ENCODE measurements at places on chromosomes 3 and 15.
A peak's percentile ranks its signal among the peaks of the same experiment; 100 is the strongest.

DNA sequence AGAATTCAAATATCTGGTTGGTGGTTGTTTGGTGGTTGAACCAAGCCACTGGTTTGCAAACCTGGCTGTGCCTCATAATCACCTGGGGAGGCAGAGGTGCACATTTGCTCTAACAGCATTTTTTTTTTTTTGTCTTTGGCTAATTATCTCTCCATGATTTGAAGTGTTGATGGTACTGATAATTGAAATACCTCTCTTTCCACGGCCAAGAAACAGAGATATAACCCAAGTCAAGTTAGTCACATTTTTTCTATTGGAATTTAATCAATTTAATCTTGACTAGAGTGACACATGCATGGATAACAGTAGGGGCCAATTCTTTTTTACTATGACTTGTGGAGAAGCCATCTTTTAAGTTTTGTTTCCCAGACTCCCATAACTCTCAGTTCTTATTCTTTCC is 37.5 kb upstream of the SUCLG2 start:
- DNase-seq = no peak

- no peak for DNase-seq
Observed at GRCh38 chr3:81920816-81921215, 159.4 kb upstream of the GBE1 start.

DNA sequence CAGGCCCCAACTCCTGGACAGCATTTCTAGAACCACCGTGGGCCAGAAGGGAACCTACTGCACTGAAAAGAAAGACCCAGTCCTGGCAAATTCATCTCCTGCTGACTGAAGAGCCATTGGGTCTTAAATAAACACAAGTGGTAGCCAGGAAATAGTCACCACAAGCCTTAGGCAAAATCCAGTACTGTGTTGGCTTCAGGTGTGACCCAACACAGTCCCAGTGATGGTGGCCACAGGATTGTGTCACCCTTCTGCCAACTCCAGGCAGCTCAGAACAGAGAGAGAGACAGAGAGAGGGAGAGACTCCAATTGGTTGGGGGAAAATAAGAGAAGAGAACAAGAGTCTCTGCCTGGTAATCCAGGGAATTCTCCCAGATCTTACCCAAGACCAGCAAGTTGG is 23.1 kb downstream of the NEDD4 start:
- DNase-seq = peak; percentile 66

DNA sequence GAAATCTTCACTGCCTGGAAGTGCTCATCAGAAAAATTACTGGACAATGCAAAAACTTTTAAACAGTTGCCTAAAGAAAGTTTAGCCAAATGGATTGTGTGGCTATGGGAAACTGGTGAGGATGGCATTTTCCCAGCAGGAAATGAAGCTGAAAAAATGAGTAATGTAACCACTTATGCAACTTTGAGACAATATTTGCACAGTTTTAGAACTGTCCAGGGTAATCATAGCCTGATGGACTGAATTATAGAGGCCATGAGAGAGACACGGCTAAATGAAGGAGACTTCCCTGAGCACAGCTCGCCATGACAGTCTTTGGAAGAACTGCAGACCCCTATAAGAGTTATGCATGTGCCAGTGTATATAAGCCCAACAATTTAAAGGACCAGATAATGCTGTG is 881.5 kb downstream of the VGLL3 start:
- DNase-seq = no peak

GRCh38 chr15:50562735-50563640 is 16.5 kb upstream of the USP50 start:
- peak; percentile 7 for DNase-seq

DNA sequence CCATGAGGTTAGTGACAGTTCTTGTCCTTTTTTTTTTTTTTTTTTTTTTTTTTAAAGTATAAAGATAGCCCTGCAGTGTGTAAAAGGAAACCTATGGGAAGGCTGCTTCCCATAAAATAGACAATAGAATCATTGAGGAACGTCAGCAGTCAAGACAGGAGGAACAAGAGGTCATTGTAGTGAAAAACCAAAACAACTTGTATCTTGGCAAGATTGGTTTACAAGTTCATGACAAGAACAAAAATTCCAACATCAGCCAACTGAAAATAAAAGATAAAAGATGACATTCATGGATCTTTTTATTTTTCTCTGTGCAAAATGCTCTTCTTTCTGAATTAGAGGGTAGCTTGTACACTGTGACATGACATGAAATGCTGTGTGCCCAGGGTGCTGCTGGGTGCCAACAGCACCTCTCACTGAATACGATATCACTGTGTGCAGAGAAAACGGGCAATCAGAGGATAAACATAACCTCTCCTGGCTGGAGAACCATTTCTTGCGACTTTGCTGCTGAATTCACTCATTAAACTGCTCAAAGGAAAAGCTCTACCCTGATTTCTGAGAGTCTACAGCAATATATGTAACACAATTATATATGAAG is 30.1 kb upstream of the IP6K2 start:
- DNase-seq = peak; percentile 30

Measured in RPMI7951 (cell line).